ELF-1 (cell line): ENCODE measurements at places on chromosomes 6 and 20.

- DNase-seq, result no peak
Measured at GRCh38 chr6:145784683-145785082, 29.9 kb downstream of the FBXO30 start.

GRCh38 chr6:168703990-168704389 lies 263.0 kb downstream of the SMOC2 start:
- DNase-seq, result peak; percentile 22

- DNase-seq, result no peak
Measured at GRCh38 chr20:34999782-35000181, 44.1 kb downstream of the MYH7B start.

GRCh38 chr6:101608703-101609102 lies 215.2 kb downstream of the GRIK2 start:
- no peak for DNase-seq

GRCh38 chr6:14147891-14148290 lies 30.3 kb downstream of the CD83 start:
- DNase-seq, result no peak
